ENCODE measurements at places on chromosomes 1 and 21.

- no peak for DNase-seq
Observed at GRCh38 chr1:42214447-42214871, 49.9 kb upstream of the GUCA2A start.

- DNase-seq, result peak; percentile 23
Observed at GRCh38 chr21:29295066-29295650, 3.6 kb upstream of the BACH1 start.

GRCh38 chr1:213326281-213327016, 275.4 kb downstream of the RPS6KC1 start:
- DNase-seq, result no peak

GRCh38 chr1:202203238-202204039, 9.8 kb downstream of the LGR6 start:
- no peak for DNase-seq

DNA sequence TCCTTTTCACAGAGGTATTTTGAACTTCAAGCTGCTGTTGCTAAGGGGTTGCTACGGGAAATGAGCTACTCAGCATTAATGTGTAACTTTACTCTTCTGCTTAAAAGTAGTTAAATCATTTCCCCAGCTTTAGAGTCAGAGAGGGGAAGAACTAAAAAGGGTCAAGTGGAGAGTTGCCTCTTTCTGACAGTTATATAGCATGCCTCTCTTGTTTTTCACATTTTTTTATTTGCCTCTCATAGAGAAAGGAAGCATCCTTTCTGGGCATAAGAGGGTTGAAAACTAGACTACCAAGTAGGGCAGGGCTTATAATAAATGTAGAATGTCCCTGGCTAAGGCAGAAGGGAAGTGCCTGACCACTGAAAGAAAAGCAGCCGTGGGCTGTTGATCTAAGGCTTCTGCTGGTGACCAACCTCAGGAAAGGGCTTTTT, 10.1 kb upstream of the ELAVL4 start:
- DNase-seq, result no peak

All from activated CD4-positive, alpha-beta T cell treated with anti-CD3 and anti-CD28 coated beads, Interleukin-2, amount 50 U/mL, for 1 hour (primary cell).